ENCODE measurements at places on chromosomes 5 and 9. TPM values are rescaled to one million over a fixed set of nuclear protein-coding genes. Genes with fewer than 3 reads are reported as not detected.

Gene NEUROG1
- not detected for total RNA-seq

Gene C6
- total RNA-seq = not detected

Gene PDE6A
- 0.05 TPM for total RNA-seq

Gene LRRC19
- not detected for total RNA-seq

Gene SEMA4D
- total RNA-seq = 182 TPM

Gene PDLIM4
- 1.2 TPM for total RNA-seq

DNA sequence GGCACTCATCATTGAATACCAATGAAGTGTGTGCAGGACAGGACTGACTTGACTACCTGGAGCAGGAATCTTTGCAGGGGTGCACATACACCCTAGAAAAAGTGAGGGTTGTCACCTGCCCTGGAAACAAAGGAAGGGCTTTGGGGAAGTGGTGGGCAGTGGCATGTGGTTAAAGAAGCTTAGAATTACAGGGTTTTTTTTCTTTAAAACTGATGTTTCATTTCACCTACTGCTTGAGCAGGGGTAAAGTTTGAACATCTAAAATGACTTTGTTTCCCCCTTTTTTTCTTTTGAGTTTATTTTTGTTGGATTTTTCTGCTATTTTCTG is 2.0 kb upstream of the KDM3B start:
- H3K4me1 ChIP-seq = peaks cover 28% of the 10 kb centered on the region
- peaks cover 14% of the 10 kb centered on the region for H3K36me3 ChIP-seq
- H3K27ac ChIP-seq = no peak overlapping the region
- no peaks in the 10 kb centered on the region for H3K27me3 ChIP-seq

GRCh38 chr9:97900738-97901565 is 21.3 kb downstream of the TRMO start:
- peaks cover 55% of the 10 kb centered on the region for H3K4me1 ChIP-seq
- DNase-seq = no peak
- peak overlapping the region; percentile 25 for H3K27ac ChIP-seq
- peak overlapping the region; percentile 22 for H3K4me3 ChIP-seq
- H3K27me3 ChIP-seq = no peaks in the 10 kb centered on the region

DNA sequence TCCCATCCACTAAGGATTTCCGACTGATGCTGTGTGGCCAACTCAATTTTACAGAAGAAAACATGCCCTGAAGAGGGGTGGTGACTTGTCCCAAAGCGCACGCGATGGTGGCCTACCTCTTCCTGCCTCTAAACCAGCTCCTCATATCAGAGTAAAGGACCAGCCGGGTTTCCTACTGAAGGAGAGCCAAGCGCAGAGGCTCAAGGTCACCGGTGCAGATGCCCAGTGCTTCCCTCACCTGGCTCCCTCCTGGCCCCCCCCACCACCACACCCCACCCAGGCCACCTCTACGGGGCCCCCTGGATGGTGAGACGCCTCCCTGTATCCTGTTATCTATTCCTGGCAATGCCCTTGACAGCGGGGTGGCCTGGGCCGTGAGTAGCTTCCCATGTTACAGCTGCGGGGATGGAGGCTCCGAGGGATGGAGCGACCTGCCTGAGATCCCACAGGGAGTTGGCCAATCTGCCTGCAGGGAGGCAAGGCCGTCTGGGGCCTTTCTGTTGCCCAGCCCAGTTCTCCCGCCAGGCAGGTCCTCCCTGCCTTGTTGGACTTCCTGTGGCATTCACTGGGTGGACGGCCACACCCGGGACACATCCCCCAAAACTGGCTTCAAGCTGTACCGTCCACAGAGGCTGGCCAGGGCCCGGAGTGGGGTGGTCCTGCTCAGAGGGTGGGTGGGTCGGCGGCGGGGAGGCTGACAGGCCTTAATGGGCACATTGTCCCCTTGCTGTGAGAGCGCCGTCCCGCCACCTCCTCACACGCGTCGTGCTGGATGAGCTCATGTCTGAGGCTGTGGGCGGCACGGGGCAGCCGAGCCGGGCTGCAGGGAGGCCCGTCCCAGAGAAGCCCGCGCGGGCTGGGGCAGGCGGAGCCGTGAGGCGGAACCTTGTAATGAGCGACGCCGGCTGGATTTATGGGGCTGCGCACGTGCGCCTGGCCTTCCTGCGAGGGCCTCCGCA is 72.5 kb downstream of the MACROH2A1 start:
- no peaks in the 10 kb centered on the region for H3K36me3 ChIP-seq
- no peaks in the 10 kb centered on the region for H3K27me3 ChIP-seq
- peaks cover 14% of the 10 kb centered on the region for H3K4me1 ChIP-seq
- DNase-seq = no peak
- no peak overlapping the region for H3K27ac ChIP-seq

- no peaks in the 10 kb centered on the region for H3K4me1 ChIP-seq
- DNase-seq = no peak
- H3K27me3 ChIP-seq = peaks cover 23% of the 10 kb centered on the region
Observed at GRCh38 chr9:98449871-98450270, 194.4 kb upstream of the TBC1D2 start.

- DNase-seq = no peak
- peaks cover 16% of the 10 kb centered on the region for H3K36me3 ChIP-seq
- H3K4me3 ChIP-seq = no peak overlapping the region
Observed at GRCh38 chr5:416636-416960, 26.4 kb upstream of the EXOC3 start.

DNA sequence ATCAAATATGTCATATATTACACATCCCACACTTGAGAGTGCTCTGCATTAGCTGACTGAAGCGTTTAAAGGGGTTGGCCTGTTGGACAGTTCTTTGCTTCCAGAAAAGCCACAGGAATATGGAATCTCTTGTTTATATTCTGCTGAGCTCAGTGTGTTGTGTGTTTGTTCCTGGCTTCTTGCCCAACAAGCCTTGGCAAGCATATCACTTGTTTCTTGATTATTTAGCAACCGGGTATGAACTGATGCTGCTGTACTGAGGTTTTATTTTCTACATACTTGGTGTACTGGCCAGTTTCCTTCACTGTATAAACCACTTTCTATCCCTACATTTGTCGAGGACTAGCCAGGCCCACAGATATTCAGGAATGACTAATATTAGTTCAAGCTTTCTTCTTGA is 378.9 kb downstream of the KCTD16 start:
- no peak overlapping the region for H3K4me3 ChIP-seq
- H3K27me3 ChIP-seq = no peaks in the 10 kb centered on the region
- no peaks in the 10 kb centered on the region for H3K4me1 ChIP-seq
- H3K36me3 ChIP-seq = no peaks in the 10 kb centered on the region
- DNase-seq = no peak

- H3K36me3 ChIP-seq = peaks cover 3% of the 10 kb centered on the region
- no peak overlapping the region for H3K27ac ChIP-seq
- H3K4me3 ChIP-seq = no peak overlapping the region
- no peak for DNase-seq
- H3K4me1 ChIP-seq = peaks cover 14% of the 10 kb centered on the region
- no peaks in the 10 kb centered on the region for H3K27me3 ChIP-seq
Observed at GRCh38 chr9:136426787-136427186, 12.9 kb downstream of the INPP5E start.

- peaks cover 7% of the 10 kb centered on the region for H3K27me3 ChIP-seq
- DNase-seq = no peak
- H3K36me3 ChIP-seq = no peaks in the 10 kb centered on the region
Observed at GRCh38 chr9:94212531-94212930, 46.6 kb upstream of the ZNF169 start.

DNA sequence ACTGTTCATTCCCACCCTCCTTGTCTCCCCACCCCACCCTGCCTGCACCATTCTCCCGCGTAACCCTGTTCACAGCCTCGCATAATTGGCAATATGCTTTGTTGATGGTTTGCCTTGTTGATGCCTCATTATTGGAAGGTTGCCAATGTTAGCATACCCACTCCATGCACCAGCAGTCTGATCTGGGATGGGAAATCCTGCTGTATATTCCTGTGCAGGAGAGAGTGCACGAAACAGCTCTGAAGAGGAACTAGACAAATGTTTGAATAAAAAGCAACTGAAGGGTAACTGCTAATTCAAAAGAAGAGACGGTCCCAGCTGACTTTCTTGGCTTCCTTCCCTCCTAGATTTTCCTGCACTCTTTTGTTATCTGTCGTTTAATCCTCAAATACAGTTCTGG is 271.7 kb upstream of the TLE4 start:
- peaks cover 6% of the 10 kb centered on the region for H3K27me3 ChIP-seq
- H3K27ac ChIP-seq = no peak overlapping the region
- DNase-seq = no peak
- H3K36me3 ChIP-seq = no peaks in the 10 kb centered on the region

DNA sequence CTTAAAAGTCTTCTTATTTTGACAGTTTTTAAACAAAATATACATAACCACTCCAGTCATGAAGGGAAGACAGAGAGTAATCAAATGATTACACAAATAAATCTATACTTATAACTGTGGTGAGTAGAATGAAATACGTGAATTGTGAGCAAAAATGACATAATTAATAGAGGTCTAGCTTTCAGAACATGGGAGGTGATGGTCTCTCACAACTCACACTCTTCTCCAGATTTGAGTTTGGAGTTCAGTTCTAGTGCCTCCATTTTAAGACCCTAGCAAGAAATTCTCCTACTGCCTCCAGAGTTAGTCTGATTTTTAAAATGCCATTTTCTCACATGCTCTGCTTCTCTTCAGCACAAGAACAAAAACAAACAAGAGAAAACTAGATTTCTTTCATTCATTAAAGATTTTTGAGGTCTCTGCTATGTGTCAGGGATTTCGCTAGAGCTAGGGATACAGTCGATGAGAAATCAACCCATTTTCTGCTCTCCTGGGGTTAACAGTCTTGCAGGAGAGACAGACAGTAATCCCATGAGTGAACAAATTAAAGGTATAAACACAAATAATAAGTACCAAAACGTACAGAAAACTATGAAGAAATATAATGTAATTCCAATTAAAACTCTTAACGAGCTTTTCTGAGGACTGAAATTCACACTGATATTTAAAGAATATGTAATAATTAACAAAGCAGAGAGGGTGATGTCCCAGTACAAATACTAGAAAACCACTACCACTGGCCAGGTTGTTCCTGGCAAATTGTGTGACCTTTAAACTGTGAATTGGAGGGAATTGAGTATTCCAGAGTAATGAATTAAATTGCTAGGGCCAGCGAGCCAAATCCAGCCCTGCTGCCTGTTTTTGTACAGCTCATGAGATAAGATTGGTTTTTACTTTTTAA is 27.1 kb upstream of the HTR4 start:
- H3K27ac ChIP-seq = no peak overlapping the region
- H3K4me1 ChIP-seq = no peaks in the 10 kb centered on the region
- H3K4me3 ChIP-seq = no peak overlapping the region

GRCh38 chr5:35058374-35058788 is 10.6 kb upstream of the AGXT2 start:
- peak overlapping the region; percentile 19 for H3K27ac ChIP-seq
- DNase-seq = no peak
- H3K36me3 ChIP-seq = no peaks in the 10 kb centered on the region
- H3K4me3 ChIP-seq = peak overlapping the region; percentile 18

- DNase-seq = no peak
- H3K4me1 ChIP-seq = peaks cover 42% of the 10 kb centered on the region
- H3K36me3 ChIP-seq = peaks cover 7% of the 10 kb centered on the region
Observed at GRCh38 chr9:37025071-37025822, 8.8 kb downstream of the PAX5 start.

DNA sequence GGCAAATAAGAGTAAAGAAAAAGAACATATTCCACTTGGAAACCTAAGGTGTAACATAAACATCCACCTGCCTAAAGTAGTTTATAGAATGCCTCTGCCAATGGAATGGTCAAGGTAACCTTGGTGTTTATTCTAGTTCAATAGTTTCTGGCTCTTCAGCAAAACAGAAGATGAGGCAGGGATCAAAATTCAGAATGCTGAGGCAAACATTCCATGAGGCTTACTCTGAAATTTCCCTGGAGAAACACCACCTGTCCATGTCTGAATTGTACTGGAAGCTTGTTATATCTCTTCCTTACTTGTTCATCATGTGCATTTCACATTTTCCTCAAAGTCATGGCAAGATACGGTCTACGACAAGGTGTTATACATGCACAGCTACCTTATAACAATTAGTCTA is 1862.4 kb upstream of the ACO1 start:
- no peaks in the 10 kb centered on the region for H3K4me1 ChIP-seq
- no peak for DNase-seq
- H3K36me3 ChIP-seq = no peaks in the 10 kb centered on the region
- no peaks in the 10 kb centered on the region for H3K27me3 ChIP-seq

DNA sequence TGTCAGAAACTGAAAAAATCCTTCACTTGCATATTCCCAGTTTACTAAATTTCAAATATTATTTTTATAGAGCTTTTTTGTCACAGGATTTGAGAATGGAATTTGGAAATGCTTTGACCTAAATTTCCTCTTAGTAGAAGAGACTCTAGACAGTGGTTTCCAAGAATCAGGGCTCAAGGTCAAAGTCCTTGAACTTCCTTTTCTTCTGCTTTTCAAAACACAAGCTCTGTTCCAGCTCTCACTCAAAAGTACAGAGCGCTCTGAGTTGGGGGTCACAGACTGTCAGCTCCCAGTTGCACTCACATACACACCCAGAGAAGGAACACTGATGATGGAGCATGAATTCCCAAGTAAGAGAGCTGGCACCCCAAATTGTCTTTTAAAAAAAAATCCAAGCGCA is 394.2 kb downstream of the MLLT3 start:
- H3K36me3 ChIP-seq = peaks cover 10% of the 10 kb centered on the region
- H3K27ac ChIP-seq = no peak overlapping the region
- no peaks in the 10 kb centered on the region for H3K27me3 ChIP-seq
- H3K4me3 ChIP-seq = no peak overlapping the region
- peaks cover 33% of the 10 kb centered on the region for H3K4me1 ChIP-seq

- peaks cover 18% of the 10 kb centered on the region for H3K27me3 ChIP-seq
- DNase-seq = no peak
- no peak overlapping the region for H3K4me3 ChIP-seq
- no peaks in the 10 kb centered on the region for H3K36me3 ChIP-seq
Observed at GRCh38 chr9:73046769-73047168, 93.9 kb upstream of the ALDH1A1 start.

GRCh38 chr9:32067261-32067660 is 317.2 kb upstream of the ACO1 start:
- no peaks in the 10 kb centered on the region for H3K36me3 ChIP-seq
- H3K27me3 ChIP-seq = no peaks in the 10 kb centered on the region
- H3K4me3 ChIP-seq = no peak overlapping the region
- DNase-seq = no peak
- H3K27ac ChIP-seq = no peak overlapping the region

- peaks cover 9% of the 10 kb centered on the region for H3K36me3 ChIP-seq
- H3K27me3 ChIP-seq = no peaks in the 10 kb centered on the region
- no peak for DNase-seq
- no peak overlapping the region for H3K4me3 ChIP-seq
- peaks cover 59% of the 10 kb centered on the region for H3K4me1 ChIP-seq
- no peak overlapping the region for H3K27ac ChIP-seq
Observed at GRCh38 chr5:67182301-67182790, 14.3 kb downstream of the CD180 start.

All from activated T-cell treated with anti-CD3 and anti-CD28 coated beads, Interleukin-2, amount 50 U/mL, for 72 hours (primary cell).